ENCODE measurements at places on chromosomes 7 and 10. TPM values are rescaled to one million over a fixed set of nuclear protein-coding genes. Genes with fewer than 3 reads are reported as not detected.

SEPTIN7 gene
- total RNA-seq, result 137 TPM

FLNC gene
- total RNA-seq, result 4.2 TPM

ACSM6 gene
- total RNA-seq, result not detected

LAMB4 gene
- total RNA-seq, result 0.09 TPM

EPHA1 gene
- total RNA-seq, result 27.3 TPM

ERVW-1 gene
- total RNA-seq, result not detected

HOXA5 gene
- 11.0 TPM for total RNA-seq

IFIT1B gene
- total RNA-seq, result not detected

SLC18A2 gene
- 0.08 TPM for total RNA-seq

SFTPA2 gene
- not detected for total RNA-seq

PRKCQ gene
- 9.5 TPM for total RNA-seq

LAMB1 gene
- 219 TPM for total RNA-seq

GPR85 gene
- total RNA-seq, result 0.35 TPM

CYP3A7 gene
- total RNA-seq, result not detected

TRPV6 gene
- total RNA-seq, result 5.2 TPM

- DNase-seq, result no peak
These were observed 91.3 kb downstream of the NRF1 start for GRCh38 chr7:129702761-129703338.

DNA sequence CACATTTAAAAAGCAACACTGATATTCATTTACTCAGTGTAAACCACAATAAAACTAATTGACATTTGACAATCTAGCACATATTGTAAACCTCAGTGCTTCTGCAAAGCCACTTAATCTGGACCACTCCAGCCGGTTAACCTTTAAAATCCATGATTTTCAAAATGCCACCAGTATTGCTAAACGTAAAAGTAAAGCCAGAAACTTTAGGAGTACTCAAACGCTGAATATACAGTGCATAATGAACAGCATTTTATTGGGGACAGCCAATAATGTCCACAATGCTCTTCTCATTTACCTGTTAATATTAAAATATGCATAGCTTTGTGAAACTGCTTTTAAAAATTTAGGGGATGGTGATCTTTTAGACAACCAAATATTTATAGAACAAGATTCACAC lies 10.8 kb downstream of the HNRNPA2B1 start:
- no peak for DNase-seq

GRCh38 chr7:46814516-46815250 lies 767.2 kb downstream of the TNS3 start:
- DNase-seq, result no peak

GRCh38 chr10:88594482-88594881 lies 7.9 kb downstream of the LIPJ start:
- no peak for DNase-seq

DNA sequence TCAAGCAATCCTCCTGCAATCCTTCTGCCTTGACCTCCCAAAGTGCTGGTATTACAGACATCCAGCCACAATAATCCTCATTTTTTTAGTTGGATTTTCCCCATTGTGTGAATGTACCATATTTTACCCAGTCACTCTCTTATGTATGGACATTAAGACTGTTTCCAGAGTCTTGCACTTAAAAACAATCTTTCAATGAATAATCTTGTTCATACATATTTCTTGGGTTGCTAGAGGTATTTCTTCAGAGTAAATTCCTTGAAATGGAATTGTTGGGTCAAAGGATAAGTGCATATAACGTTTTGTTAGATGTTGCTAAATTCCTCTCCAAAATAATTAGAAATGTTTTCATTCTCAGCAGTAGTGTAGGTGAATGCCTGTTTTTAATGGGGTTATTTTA lies 283.1 kb upstream of the KAT6B start:
- DNase-seq, result no peak

GRCh38 chr7:28086198-28086597 lies 94.4 kb downstream of the JAZF1 start:
- DNase-seq, result no peak

DNA sequence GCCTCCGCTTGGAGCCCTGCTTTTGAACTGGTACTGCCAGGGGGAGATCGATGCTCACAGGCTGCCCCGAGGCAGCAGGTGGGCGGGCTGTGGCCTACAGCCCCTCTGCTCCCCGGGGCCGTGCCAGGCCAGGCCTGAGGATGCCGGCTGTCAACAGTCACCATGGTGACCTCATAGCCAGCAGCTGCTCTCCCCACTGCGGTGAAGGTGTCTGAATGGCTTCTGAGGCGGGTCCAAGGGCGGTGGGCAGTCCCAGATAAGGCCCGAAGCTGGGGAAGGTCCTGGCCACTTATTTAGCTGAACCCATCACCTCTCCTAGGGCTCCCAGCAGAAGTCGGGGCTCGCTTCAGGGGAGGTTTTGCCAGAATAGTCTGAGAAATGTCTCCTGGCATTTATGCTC lies 179.3 kb downstream of the ARHGAP12 start:
- DNase-seq, result no peak

DNA sequence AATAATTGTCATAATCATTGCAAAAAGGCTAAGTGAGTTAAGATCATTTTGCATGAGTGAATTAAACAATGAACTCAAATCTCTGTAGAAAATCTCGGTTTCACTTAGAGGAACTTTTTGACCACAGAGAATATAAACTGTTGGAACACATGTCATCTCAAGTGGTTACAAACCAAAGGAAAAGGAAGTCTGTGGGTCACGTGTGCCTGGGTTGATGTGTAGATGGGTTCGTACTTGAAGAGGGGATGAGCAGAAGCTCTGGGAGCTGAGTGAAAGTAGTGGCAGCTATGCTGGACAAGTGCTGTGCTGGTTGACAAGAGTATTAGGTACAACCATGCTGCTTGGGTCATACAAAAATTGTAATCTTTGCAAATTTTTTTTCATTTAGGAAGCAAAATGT lies 35.0 kb downstream of the GLRX3 start:
- DNase-seq, result no peak

DNA sequence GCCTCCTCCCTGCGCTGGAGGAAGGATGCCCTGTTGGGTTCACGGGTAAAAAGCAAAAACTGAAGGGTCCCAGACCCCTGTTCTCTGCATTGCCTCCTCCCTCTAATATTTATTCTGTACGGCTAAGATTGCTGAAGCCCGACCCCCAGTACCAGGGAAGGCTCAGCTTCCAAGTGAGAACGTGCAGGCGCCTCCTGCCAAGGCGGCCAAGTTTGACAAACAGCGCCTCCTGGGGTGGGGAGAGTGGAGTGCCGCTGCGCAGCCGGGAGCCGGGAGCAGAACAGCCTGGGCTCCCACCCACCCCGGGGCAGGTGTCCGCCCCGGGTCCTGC lies 4.7 kb upstream of the EBF3 start:
- no peak for DNase-seq

DNA sequence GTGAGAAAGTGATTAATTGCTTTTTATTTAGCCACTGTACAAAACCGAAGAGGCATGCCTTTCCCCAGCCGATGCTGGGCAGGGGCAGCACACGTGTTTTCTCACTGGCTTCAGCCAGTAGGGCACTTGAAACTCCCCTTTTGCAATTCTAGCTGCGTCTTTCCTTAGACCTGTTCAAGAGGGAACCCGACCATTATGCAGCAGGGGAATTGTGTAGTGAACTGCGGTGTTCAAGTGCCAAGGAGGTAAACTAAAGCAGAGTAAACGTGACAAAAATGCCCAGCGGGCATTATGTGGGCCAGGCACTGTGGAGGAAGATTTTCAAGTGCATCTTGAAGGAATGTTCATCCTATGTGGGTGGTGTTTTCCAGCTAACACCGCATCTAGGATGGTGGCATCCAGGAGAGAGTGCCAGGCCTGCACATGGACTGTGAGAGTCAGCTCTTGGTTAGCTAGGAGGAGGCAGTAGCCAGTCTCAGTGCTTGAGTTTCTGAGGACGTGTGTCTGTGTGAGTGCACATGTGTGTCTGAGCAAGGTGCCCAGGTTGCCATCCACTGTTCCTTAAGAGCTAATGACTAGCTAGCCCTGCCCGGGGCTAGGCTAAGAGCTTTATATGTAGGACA lies 3.3 kb downstream of the WIPF3 start:
- DNase-seq, result no peak

GRCh38 chr7:140989068-140989467 lies 25.7 kb downstream of the MRPS33 start:
- no peak for DNase-seq

- no peak for DNase-seq
These were observed 56.8 kb downstream of the FAS start for GRCh38 chr10:89047397-89047796.

DNA sequence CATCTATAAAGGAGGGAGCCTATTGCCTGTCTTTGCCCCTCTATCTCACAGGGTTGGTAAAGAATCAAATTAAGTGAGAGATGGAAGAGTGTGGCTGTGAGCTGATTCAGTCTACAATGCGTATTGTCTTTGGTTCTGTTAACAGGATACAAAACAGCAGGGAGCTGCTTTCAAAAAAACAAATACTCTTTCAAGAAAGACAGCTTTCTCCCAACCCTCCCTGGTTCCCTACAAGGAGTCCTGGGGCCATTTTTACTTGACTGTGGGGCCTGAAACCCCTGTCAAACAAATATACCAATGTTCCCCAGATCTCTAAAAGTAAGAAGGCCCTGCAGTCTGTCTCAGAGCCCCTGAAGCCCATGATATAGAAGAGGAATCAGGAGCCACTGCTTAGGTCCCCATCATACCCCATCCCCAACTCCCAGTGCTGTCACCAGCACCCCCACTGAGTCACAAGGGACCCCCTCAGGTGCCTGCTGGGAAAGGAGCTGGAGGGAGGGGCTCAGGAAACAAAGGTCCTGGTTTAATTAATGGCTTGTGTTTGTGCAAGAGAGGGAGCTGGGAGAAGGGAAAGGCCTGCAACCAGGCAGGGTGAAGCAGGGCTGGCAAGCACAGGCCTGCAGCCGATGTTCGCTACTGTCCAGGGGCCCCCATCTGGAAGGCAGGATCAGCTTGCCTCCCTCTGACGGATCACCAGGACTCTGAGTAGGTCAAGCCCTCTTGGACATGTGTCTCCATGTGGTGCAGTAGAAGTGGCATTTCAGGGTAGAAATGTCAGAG lies 182.0 kb upstream of the GHITM start:
- DNase-seq, result no peak

DNA sequence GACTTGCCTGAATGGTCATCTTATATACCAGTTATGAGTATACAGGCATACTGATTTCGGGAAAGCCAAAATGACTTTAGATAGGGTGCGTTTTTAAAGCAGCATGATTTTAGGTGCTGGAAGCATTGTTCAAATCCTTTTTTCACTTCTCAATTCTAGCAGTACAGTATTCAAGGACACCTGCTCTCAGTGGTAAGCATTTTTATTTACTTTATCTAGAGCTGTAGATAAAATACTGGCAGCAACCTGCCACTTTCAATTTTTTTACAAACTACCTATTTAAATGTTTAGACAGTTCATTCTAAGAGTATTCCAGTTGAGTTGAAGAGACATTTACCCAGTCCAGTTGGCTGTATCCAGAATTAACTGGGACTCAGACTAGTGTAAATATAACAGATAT lies 33.6 kb downstream of the TMEM106B start:
- no peak for DNase-seq

DNA sequence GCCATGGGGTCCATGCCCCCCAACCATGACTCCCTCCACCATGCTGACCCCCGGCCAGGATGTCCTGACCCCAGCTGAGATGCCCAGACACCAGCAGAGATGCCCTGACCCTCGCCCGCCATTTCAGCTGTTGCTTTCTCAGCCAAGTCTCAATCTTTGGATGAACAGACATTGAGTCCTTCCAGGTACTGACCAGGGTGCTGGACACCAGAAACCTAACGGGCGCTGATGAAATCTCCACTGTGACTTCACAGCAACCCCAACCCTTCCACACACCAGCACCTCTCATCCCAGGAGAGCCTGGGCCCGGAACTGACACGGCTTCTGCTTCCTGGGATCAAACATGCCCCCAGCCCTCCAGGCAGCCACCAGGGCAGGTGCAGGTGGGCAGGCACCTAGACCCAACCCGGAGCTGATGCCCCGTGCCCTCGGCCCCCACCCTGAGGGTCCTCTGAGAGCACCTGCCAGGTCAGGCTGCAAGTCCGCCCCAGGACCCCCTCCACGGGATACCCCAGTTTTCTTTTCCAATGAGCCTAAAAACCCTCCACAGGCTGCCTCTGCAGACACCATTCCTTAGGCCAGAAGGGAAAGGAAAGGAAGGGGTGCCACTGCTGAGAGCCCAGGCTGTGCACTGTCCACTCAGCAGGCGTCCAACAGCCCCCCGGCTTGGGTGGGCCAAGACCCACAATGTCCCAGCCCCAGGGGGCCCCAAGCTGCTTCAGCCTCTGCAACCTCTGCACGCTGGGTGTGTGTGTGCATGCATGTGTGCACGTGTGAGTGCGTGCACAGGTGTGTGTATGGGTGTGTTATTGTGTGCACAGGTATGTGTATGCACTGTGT lies 43.4 kb upstream of the PDGFA start:
- no peak for DNase-seq

- DNase-seq, result no peak
These were observed 121.3 kb upstream of the MGMT start for GRCh38 chr10:129345763-129346162.

GRCh38 chr7:38731215-38731614 lies 100.0 kb upstream of the AMPH start:
- peak; percentile 57 for DNase-seq

GRCh38 chr10:5871596-5871995 lies 18.1 kb downstream of the ANKRD16 start:
- no peak for DNase-seq

DNA sequence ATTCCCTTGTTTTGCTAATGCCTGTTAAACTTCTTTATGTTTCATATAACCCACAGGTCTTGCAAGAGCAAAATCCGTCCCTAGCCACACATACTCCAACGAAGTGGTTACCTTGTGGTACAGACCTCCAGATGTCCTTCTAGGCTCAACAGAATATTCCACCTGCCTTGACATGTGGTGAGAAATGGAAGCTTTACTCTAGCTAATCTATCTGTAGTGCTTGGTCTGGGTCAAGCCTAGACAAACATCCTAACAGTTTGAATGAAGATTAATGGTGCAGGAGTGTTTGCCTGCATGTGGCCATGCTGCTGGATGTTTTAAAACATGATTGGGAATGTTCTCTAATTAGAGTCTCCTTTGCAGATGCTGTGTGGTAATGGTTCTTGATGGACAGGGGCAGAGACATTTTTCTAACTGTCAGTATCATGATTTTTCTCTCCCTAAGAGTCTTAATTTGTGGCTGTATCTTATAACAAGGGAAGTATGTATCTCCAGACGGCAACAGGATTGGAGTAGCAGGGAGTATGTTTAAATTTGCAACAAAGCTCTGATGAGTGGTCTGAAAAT lies 308.5 kb upstream of the FZD1 start:
- DNase-seq, result no peak
